PC-9 (cell line): ENCODE measurements at places on chromosomes 11 and 22.

GRCh38 chr11:44149651-44150050 lies 54.2 kb downstream of the EXT2 start:
- DNase-seq, result no peak

DNA sequence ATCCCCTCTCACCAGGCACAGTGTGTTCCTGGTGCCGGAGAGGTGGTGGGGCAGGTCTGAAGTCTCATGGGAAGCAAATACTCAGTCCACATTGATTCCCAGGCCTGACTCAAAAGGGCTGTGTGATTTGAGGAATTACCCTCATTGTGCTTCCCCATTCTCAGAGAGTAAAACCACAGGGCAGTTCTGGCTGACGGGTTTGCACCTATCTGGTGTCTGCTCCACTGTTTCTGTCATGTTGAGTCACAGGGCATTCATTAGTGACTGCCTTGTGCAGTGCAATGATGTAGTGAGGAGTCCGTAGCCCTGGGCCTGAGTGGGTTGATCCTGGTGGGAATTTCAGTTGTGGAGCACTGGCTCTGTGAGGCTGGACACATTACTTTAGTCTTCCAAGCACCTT lies 85.2 kb upstream of the ARHGAP20 start:
- no peak for DNase-seq

DNA sequence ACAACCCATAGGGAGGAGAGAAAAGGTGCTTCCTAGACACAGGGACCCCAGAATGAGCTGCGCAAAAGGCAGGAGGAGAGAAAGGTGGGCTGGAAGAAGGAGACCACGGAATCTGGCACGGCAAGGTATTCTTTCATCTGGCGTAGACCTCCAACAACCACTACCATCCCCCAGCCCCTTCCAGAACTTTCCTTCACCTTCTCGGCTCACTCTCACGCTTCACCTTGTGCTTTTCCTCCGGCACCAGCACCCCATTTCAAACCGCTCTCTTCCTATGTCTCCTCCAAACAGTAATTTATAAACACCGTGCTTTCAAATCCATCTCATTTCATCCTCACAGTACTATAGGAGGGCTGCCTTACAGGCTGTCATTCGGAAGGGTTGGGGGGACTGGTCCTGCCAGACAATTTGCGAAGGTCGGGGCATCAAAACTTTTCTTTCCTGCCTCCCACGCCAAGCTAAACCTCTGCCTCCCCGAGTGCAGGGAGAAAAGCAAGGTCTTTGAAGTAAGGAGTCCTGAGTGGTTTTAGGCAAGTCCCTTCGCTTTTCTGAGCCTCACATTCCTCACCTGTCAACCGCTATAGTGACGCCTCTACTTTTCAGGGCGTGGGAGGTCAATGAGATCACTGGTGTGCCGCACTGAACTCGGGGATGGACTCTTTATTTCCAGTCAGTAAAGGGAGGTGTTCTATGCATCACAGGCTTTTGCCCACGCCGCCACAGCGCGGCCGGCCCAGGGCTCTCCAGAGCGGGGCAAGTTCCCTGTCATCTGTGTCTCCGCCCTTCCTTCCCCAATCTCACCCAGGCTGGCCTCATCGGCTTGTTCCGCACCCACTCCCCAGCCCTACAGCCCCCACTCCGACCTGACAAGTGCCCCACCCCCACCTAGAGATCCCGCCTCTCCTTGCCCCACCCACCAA lies 800 bp downstream of the KCTD21 start:
- peak; percentile 68 for DNase-seq

GRCh38 chr11:118211006-118211405 lies 13.8 kb downstream of the JAML start:
- no peak for DNase-seq

GRCh38 chr11:46666516-46666915 lies 33.9 kb downstream of the ARHGAP1 start:
- no peak for DNase-seq

DNA sequence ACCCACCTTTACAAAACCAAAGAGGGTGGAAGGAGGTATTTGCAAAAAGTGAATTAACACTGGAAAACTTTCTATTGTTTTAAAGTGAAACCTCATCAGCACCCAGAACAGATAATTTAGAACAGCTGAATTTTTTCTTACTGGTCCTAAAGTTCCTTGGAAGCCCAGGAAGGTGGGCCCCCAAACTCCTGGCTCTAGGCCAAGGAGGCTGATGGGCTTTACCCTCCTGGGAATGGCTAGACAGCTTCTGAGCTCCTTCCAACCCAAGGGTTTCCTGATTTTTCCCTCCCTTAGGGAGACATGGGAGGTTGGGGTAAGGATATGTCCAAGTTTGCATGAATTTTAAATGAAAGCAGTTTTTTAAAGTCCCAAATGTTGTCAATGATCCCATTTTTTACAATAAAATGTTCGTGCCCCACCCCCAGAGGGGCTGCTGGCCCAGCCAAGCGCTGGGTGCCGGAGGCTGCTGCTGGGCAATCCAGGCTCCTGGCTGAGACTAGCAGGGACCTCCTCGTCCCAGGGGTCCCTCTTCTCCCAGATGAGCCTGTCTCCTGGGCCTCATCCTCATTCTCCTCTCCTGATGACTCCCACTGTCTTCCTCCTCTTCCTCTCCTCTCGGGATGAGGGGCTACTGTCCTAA lies 28.4 kb downstream of the RELT start:
- DNase-seq, result no peak

DNA sequence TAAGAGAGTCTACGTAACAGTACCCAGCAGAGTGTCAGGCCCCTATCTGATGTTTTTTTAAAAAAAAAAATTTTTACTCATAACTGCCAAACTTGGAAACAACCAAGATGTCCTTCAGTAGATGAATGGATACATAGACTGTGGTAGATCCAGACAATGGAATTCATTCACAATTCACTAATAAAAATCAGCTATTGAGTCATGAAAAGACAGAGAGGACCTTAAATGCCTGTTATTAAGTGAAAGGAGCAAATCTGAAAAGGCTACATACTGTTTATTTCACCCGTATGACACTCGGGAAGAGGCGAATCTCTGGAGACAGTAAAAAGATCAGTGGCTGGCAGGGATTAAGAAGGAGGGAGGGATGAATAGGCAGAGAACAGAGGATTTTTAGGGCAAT lies 541.4 kb upstream of the TENM4 start:
- DNase-seq, result no peak

- DNase-seq, result no peak
Observed at GRCh38 chr11:60972182-60973030, 926 bp downstream of the CD6 start.

DNA sequence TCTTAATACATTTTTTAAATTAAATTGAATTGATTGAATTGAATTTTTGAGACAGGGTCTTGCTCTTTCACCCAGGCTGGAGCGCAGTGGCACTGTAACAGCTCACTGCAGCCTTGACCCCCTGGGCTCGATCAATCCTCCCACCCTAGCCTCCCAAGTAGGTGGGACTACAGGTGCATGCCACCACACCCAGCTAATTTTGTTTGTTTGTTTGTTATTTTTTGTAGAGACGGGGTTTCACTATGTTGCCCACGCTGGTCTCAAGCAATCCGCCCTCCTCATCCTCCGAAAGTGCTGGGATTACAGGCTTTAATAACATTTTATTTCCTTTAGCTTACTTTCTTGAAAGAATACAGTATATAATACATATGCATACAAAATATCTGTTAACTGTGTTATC lies 226.9 kb downstream of the BUD13 start:
- DNase-seq, result no peak

DNA sequence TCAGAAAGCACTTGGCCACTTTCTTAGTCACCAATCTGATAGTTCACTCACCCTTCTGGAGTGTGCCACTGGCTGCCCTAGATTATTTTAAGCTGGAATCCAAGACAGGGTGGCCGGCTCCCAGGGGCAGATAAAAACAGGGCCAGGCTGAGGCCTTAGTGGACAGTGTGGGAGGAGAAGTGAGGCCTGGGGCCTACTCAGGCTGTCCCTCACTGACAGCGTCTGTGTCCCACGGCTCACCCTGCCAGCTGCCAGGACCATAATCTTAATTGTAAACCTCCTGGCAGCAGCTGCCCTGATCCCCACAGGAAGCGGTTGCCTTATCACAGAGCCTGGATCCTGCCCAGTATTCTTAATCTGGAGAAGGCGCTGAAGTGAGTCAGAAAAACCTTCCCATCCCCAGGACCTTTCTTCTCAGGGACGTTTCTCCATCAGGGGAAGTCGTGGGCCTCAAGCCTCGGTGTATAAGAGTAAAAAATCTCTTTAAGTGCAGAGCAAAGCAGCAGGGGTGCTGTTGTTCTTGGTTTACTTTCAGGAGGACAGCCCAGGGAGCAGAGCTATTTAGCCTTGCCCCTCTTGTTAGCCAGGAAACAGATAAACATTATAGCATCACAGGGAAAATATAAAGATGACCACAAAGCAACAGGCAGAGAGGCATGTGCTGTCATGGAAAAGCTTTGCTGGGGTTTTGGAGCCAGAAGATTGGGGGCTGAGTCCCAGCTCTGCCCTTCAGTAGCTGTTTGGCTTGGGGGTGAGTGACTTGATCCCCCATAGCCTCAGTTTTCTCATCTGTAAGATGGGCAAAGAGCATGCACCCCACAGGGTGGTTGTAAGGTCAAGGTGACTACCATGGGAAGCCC lies 39.6 kb downstream of the TSPAN18 start:
- no peak for DNase-seq

GRCh38 chr22:29032014-29032475 lies 29.6 kb downstream of the C22orf31 start:
- DNase-seq, result no peak

DNA sequence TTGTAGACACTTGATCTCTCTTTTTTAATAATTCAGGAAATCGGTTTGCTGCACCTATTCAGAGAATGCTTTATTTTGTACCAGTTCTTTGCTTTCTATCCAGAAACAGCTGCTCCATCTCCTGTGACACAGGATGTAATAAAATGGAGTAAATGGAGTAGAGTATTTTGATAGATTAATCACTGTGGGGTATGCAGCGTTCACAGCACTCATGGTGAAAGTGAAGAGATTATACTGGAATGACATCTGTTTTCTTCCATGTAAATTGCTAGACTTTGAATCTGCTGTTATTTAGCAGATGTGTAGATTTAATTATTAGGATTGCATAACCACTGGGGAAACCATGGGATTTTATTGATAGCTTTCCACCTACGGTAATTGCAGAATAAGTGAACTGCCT lies 227.3 kb upstream of the ARHGAP42 start:
- no peak for DNase-seq

- no peak for DNase-seq
Observed at GRCh38 chr22:29633514-29634312, 30.3 kb downstream of the NF2 start.

DNA sequence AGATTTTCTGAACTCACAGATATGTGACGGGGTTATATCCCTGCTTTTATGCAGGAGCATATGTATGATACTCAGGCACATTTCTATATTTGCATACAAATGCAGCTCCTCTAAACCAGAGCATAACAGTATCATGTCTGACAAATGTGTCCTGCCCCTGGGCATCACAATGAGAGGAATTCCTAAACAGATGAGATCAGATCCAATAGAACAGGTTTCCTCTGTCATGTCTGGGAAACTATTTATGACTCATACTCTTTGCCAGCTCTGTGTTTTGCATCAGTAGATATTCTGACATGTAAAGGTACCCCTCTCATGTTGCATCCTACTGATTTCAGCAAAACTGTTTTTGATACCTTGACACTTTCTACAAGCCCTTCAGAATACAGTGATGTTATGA lies 29.4 kb downstream of the SYT9 start:
- no peak for DNase-seq
